ENCODE measurements at places on chromosomes 5 and 9.

GRCh38 chr5:11383506-11384095 is 520.6 kb downstream of the CTNND2 start:
- no peak for DNase-seq

GRCh38 chr5:155299386-155300005 is 285.9 kb downstream of the KIF4B start:
- DNase-seq, result no peak

DNA sequence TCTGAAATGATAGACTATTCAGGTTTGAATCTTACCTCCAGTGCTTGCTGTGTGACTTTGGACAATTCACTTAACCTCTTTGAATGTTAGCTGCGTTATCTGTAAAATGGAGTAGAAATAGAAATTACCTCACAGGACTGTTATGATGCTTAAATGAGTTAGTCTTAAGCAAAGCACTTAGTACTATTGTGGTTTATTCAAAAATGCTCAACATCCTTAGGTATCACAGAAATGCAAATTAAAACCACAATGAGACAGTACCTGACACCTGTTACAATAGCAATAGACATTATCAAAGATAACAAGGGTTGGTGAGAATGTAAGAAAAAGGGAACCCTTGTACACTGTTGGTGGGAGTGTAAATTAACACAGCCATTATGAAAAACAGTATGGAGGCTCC is 77.6 kb upstream of the FREM1 start:
- DNase-seq, result no peak

GRCh38 chr5:64814073-64814472 is 45.3 kb downstream of the CWC27 start:
- no peak for DNase-seq

GRCh38 chr5:6488021-6488420 is 39.4 kb downstream of the UBE2QL1 start:
- no peak for DNase-seq

DNA sequence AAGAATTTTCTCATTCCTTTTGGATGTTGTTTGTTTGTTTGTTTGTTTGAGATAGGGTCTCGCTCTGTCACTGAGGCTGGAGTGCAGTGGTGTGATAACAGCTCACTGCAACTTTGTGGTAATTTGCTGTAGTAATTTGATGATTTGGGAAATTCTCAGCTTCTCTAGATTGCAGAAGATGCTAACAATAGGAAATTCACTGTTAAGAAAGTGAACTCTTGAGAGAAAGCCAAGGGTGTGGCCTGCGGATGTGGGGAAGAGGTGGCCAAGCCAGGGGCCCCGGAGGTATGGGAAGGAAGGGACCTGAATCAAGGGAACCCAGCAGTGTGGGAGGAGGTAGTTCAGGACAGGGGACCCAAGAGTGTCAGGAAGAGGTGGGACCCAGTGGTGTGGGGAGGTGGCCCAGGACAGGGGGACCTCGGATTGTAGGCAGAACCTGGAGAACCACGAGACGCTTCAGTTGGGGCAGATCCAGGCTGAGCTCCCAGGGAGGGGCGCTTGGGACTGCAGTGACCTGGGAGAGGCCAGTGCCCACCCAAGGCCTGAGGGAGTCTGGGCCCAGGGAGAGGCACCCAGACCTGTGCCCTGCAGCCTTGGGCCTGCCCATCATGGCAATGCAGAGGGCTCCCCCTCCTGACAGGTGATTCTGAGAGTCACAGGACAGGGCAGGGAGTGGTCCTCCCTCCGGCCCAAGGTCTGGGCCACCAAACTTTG is 5.6 kb upstream of the LCN2 start:
- DNase-seq, result no peak

- DNase-seq, result no peak
These were observed 317.7 kb upstream of the IRX4 start for GRCh38 chr5:2200261-2200950.

DNA sequence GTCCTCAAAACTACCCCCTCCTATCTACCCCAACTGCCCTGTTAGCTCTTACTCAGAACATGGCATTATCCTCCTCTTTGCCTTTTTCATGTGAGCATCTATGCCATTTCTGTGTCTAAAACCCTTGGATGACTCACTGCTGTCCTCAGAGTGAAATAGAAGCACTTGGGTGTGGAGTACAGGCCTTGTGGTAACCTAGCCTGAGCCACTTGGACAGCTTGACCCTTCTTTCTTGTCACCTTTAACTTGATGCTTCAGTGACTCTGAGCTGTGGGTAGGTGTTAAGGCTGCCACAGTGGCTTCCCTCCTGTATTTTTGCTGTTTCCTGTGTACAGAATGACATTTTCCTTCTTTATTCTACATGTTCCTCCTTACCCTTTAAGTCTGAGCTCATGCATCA is 391.4 kb downstream of the SH3GL2 start:
- DNase-seq, result no peak

GRCh38 chr9:86946201-86947145 is 833 bp downstream of the GAS1 start:
- DNase-seq, result no peak

DNA sequence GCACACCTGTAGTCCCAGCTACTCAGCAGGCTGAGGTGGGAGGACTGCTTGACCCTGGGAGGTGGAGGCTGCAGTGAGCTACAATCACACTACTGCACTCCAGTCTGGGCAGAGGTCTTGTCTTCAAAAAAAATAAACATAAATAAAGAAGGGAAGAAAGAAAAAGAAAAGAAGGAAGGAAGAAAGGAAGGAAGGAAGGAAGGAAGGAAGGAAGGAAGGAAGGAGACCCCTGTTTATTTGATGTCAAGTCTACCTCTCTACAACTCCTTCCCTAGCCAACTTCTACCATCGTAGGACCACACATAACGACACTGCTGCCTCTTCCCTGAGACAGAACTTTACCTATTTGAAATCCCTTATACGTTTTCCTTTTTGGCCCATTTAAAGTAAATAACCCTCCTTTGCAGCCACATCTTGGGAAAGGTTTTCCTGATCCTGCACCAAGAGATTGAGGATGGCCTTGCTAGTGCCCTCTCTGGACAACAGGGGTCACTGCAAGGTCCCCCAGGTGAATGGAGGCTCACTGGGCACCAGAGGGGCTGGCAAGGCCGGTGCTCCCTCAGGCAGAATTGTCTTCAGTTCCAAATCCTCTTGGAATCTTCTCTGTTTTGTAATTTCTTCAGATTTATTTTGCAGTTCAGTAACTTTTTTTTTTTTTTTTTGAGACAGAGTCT is 10.5 kb downstream of the RPS14 start:
- no peak for DNase-seq

DNA sequence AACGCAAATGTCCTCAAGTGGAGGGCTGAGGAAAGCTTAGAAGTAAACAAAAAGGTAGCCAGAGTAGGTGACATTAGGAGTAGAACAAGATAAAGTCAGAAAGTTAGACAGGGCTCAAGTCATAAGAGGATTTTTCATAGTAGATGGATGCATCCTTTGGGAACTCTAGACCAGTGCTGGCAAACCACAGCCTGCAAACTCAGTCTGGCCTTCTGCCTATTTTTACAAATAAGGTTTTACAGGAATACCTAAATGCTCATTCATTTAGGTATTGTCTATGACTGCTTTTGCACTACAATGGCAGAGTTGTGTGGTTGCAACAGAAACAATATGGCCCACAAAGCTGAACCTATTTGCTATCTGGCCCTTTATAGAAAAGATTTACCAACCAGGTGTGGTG is 116.0 kb upstream of the HMHB1 start:
- no peak for DNase-seq

- no peak for DNase-seq
These were observed 4.9 kb downstream of the ADAM19 start for GRCh38 chr5:157570531-157571200.

DNA sequence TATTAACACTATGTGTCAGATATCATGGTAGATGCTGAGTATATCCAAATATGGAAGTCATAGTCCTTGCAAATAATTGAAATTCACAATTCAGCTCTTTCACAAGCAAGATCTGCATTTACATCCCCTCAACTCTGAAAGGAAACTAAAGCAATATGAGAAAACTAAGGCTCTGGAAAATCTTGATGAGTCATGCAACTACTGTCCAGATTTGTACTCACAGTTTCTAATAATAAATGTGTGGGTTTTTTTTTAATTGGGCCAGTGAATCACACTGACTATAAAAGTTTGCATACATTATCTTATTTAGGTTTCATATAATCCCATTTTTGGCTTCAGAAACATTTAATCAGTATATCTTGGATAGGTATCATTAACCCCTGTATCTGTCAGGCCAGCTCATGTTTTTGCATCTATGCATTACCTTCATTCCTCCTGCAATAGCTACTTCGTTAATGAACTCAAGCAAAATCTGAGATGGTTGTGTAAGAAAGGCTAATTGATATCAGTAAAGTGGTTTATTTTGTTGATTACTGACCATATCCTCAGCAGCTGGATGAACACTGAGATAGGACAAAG is 58.7 kb upstream of the PRR16 start:
- peak; percentile 57 for DNase-seq

DNA sequence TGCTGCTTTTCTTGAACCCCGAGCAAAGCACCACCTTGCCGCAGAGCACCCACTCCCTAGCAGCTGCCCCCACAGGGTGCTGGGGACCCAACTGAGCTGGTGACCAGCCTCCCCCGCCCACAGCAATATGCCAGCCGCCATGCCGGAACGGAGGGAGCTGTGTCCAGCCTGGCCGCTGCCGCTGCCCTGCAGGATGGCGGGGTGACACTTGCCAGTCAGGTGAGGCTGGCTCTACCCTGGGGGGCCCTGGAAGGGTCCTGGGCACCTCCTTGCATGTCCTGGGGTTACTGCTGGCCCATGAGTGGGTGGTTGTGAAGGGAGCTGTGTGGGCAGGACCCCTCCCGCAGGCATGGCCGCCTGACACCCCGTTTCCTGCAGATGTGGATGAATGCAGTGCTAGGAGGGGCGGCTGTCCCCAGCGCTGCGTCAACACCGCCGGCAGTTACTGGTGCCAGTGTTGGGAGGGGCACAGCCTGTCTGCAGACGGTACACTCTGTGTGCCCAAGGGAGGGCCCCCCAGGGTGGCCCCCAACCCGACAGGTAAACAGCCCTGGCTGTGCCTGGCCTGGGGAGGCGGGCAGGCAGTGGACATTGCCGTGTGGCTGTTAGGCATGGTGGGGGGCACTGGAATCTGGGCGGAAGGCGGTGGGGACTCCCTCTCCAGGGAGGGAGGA is 7.2 kb downstream of the EGFL7 start:
- DNase-seq, result no peak

GRCh38 chr5:178207917-178208280 is 3.6 kb downstream of the HNRNPAB start:
- no peak for DNase-seq

GRCh38 chr5:27594141-27594540 is 555.8 kb upstream of the CDH9 start:
- DNase-seq, result no peak

- no peak for DNase-seq
These were observed 62.6 kb upstream of the XPA start for GRCh38 chr9:97759581-97760288.

- peak; percentile 74 for DNase-seq
These were observed 12.2 kb upstream of the CLINT1 start for GRCh38 chr5:157870837-157871834.

GRCh38 chr5:147554261-147554817 is 44.5 kb upstream of the DPYSL3 start:
- DNase-seq, result peak; percentile 82

GRCh38 chr5:100553209-100553608 is 18.0 kb downstream of the FAM174A start:
- no peak for DNase-seq

DNA sequence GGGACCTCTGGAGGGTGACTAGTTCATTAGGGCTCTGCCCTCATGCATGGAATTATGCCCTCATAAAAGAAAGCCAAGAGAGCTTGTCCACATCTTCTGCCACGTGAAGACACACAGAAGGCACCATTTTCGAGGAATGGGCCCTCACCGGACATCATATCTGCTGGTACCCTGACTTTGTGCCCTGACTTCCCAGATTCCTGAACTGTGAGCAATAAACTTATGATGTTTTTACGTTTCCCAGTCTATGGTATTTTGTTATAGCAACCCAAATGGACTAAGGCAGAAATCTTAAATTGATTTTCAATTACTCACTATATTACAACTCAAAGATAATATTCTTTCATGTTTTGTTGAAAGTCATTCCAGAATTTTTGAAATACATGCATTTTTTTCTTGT is 163.8 kb upstream of the PAPPA start:
- DNase-seq, result no peak

DNA sequence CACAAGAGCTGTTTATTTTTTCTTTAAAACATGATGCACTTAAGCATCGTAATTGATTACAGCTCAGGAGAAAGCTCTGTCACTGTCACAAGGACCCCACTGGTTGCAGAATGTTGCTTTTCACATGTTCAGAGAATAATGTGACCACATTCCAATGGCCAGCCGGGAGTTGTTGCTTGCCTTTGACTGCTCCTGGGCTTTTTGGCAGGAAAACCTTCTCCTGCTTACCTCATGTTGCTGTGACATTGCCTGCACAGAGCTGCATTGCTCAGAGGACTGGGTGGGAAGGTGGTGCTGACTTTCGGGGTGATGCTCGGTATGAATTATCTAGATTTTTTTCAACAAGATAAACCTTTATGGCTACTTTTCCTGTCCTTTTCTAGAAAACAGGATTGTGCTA is 88.2 kb downstream of the PALM2AKAP2 start:
- DNase-seq, result no peak

DNA sequence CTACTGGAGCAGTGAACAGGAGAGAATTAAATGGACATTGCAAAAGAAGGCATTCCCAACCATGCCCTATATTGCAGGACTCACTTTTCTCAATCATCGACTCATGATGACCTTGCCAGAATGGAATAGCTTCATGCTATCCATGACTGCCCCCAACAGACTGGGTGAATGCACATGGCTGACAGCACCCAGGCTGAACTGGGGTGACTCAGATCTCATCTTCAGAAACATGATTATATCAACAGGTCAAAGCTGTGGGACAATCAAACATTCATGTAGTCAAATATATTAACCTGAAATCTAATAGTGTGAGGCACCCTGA is 34.7 kb upstream of the MIER3 start:
- no peak for DNase-seq

- DNase-seq, result no peak
These were observed 306.7 kb upstream of the CLINT1 start for GRCh38 chr5:158165647-158166046.

DNA sequence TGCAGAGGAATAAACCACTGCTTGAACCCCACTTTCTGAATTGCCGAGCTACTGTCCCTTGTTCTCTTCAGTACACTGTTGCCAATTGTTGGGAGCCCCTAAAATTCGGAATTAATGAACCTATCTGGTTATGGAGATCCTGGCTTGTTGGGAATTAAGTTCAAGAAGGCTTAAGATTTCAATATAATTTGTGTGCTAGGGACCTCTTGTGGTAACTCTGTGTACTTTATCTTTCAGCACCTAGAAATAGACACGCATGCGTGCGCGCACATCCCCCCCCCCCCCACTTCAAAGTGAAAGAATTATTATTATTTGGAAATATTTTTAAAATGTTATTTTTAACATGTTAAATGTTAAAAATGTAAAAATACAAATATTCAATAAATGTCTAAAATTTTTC is 53.3 kb upstream of the FAM169A start:
- no peak for DNase-seq

DNA sequence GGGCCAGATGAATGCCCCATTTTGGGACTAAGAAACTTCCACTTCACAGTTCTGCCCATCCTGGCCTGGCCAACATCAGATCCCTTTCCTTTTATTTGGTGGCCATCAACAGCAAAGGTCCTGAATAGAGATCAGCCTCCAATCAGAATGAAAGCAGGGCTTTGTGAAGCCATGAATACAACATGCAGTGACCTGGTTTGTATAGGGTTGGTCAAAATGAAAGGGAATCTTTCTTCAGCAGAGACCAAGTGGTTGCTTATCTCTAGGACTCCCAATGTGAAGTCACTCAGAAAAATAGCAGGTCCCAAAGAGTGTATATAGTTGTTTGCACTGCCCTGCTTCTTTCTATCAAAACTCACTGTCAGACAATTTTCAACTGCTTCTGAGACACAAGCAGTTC is 113.9 kb upstream of the SLC12A2 start:
- DNase-seq, result no peak
